ENCODE measurements at places on chromosomes 6 and 20. TPM values are rescaled to one million over a fixed set of nuclear protein-coding genes. Genes with fewer than 3 reads are reported as not detected.
A peak's percentile ranks its signal among the peaks of the same experiment; 100 is the strongest.

DNA sequence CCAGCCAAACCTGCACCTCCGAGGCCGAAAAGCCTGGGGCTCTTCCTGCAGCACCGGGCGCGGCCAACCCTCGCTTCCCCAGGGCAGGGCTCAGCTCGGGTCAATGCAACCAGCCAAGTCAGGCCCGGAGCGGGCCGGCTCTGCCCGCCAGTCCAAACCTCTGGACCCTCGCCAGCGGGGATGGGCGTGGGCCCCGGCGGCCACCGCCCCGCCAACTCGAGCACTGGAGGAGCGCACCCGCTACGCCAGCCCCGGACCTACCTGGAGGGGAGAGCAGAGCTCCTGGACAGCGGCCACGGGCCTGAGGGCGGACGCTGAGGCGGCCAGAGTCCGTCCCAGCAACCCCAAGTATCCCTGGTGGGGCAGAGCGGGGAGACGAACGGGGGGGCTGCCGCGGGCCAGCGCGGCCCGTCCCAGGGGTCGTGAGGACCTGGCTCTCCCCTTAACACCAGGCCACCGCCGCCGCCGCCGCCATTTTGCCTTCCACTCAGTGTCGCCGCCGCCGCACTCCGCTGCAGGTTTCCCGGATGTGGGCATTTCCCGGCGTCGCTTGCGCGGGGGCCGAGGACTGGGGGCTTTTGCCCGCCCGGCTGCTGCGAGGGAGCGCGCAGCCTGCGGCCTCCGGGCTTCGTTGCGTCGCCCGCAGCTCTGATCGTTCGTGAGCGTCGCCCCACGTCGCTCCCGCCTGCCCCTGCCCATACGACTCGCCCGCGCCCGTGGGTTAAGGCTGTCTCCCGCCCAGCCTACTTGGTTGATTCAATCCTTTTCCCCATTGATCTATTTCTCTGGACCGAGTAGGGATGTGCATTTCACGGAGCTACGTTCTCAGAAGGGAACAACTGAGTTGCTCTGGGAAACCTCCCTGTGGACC, at the start of gene LATS1:
Gene LATS1, minus strand, starts transcription at position 514 of the 871 bp plus-strand sequence. CDS start 15,975 bp downstream, outside the sequence.
- no peaks in the 10 kb centered on the region for H3K27me3 ChIP-seq
- DNase-seq: peak; percentile 92
- 0 out of 2 replicates have a peak, but pooled peaks cover 2% of the 10 kb centered on the region for H3K4me1 ChIP-seq
- H3K36me3 ChIP-seq: no peaks in the 10 kb centered on the region

DNA sequence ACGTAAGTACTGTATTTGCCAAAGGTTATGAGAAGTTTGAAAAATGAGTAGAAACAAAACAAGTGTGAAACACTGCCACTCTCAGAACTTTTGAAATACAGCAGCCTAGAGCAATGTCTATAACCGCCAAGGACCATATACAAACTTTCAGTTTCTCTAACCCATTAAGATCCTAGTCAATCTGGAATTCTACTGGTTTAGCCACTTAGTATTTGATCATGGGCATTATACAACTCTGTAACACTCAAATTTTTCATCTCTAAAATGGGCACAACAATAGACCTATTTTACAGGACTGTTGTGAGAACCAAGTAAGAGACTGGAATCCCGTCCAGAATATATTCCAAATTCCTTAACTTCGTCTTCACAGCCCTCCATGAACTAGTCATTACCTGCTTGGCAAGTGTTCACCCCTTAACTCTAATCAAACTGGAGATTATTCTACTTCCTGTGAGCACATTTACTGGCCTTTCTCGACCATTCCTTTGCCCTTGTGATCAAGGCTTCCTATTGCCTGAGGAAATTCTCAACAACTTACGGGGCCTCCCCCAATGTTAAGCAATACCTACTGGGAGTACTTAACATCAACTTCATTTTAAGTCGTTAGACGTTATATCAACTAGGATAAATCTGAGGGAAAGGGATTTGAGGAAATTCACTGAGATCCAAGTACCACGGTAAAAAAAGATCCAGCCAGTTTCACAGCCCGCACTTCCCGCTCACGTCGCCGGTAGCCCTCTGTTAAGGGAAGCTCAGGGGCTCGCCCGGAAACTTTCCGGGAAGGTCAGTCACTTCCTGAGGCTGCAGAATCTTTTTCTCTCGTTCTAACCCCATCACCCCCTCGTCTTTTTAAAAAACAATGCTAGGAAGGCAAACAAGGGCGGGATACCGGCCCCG, 1.1 kb downstream of the EIF2S2 start:
- peaks cover 12% of the 10 kb centered on the region for H3K36me3 ChIP-seq
- peak; percentile 47 for DNase-seq
- peaks cover 6% of the 10 kb centered on the region for H3K4me1 ChIP-seq
- H3K4me3 ChIP-seq: peak overlapping the region; percentile 85

- no peak overlapping the region for H3K4me3 ChIP-seq
- H3K27ac ChIP-seq: no peak overlapping the region
- H3K27me3 ChIP-seq: no peaks in the 10 kb centered on the region
- no peak for DNase-seq
- H3K4me1 ChIP-seq: peaks cover 18% of the 10 kb centered on the region
- no peaks in the 10 kb centered on the region for H3K36me3 ChIP-seq
Observed at GRCh38 chr6:166499350-166500163, 86.9 kb downstream of the RAMACL start.

GRCh38 chr20:37627060-37627766, 66.6 kb upstream of the CTNNBL1 start:
- no peaks in the 10 kb centered on the region for H3K36me3 ChIP-seq
- peak; percentile 93 for DNase-seq
- H3K4me3 ChIP-seq: no peak overlapping the region
- no peak overlapping the region for H3K27ac ChIP-seq

DNA sequence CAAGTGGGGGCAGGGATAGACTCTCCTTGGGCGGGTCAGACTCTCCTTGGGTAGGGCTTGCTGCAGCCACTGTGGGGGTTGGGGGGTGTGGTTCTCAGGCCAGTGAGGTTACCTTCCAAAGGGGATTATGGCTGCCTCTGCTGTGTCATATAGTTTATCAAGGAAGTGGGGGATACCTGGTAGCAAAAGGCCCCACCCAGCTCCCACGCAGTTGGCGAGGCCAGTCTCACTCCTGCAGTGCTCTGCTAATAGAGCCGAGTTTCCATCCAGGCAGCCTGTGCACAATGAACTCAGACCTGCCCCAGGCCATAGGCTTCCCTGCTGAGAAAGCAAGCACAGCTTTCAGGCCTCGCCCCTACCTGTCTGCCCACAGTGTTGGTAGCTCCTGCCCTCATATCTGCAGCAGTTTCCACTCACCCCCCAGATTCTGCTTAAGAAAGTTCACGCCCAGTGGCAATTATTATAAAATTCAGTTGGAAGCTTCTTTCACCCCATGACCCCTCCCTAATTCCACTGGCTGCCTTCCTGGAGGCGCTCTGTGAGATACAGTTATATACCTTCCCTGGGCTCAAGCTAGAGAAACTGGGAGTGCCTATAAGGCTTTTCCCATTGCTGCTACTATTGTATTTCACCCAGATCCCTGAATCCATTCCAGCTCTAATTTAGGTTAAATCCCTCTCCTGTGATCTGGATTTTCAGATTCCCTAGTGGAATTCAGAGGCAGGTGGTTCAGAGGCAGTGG, 56.1 kb downstream of the HDDC2 start:
- H3K4me3 ChIP-seq: no peak overlapping the region
- H3K4me1 ChIP-seq: no peaks in the 10 kb centered on the region
- no peaks in the 10 kb centered on the region for H3K36me3 ChIP-seq

- no peak for DNase-seq
- H3K36me3 ChIP-seq: peaks cover 20% of the 10 kb centered on the region
- no peak overlapping the region for H3K4me3 ChIP-seq
- no peak overlapping the region for H3K27ac ChIP-seq
Observed at GRCh38 chr6:8084586-8084985, 17.8 kb downstream of the EEF1E1 start.

DNA sequence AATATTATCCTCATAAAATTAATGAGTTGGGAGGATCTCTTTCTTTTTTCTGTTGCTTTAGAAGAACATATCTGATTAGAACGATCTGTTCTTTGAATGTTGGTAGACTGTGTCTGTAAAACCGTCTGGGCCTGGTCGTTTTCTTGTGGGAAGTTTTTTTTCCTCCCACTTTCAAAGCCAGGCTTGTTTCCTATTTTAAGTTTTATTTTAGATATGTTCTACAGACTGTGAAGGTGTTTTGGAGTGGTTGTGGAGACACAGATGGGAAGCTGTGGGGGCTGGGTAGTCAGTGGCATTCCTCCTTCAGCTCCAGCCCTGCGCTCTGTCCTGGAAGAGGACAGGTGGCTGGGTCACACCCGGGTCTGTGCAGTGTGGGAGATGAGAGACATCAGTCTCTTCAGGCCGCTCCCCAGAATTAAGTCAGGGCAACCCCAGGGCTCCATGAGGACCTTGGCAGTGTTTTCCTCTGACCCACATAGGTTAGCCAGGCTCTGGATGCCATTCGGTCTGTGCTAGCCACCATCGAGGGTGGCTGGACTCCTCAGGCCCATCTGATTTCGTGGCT, 92.0 kb upstream of the SCP2D1 start:
- H3K27ac ChIP-seq: no peak overlapping the region
- H3K27me3 ChIP-seq: no peaks in the 10 kb centered on the region
- H3K4me1 ChIP-seq: 0 out of 2 replicates have a peak, but pooled peaks cover 5% of the 10 kb centered on the region
- no peak overlapping the region for H3K4me3 ChIP-seq

GRCh38 chr6:9224539-9224938, 789.2 kb upstream of the SLC35B3 start:
- no peaks in the 10 kb centered on the region for H3K4me1 ChIP-seq
- H3K36me3 ChIP-seq: no peaks in the 10 kb centered on the region
- no peak for DNase-seq
- no peak overlapping the region for H3K4me3 ChIP-seq

- H3K27ac ChIP-seq: no peak overlapping the region
- no peaks in the 10 kb centered on the region for H3K4me1 ChIP-seq
- H3K27me3 ChIP-seq: no peaks in the 10 kb centered on the region
- H3K4me3 ChIP-seq: no peak overlapping the region
- no peak for DNase-seq
Observed at GRCh38 chr6:77502981-77503380, 39.7 kb upstream of the HTR1B start.

DNA sequence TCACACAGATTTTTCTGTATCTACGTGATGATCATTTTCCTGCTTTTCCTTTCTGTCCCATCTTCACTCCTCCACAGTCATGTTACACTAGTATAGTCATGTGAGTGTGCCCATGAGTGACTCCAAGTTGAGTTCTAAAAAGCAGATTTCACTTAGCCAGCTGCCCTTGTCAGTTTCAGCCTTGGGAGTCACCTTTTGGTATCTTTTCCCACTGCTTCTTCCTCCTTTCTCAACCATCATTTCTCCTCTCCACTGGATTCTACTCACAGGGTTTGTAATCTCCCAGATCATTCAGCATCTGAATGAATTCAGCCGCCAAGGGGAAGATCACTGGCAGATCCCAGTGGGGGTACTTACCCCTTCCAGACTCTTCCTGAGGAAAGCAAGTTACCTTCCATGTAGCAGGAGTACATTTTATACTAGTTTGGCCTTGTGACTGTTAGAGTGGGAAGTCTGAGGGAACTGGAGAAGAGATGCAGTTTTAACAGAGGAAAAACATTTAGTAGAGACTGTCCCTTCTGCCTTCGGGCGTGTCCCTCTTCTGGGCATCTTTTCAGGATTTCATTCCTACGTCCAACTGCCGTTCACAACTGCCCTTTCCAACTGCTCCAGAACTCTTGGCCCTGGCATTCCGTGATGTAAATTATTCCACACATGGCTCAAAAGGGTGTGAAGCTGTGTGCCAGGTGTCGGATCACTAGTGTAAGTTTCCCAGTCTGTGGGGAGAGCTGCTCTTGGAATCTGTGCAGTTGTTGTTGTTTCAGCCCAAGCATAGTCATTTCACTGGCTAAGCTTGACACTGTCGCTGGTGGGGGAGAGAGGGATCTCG, 38.9 kb downstream of the BICRAL start:
- H3K27ac ChIP-seq: peak overlapping the region; percentile 58
- H3K27me3 ChIP-seq: no peaks in the 10 kb centered on the region
- peaks cover 17% of the 10 kb centered on the region for H3K4me1 ChIP-seq

- no peaks in the 10 kb centered on the region for H3K36me3 ChIP-seq
- H3K27ac ChIP-seq: no peak overlapping the region
- no peak overlapping the region for H3K4me3 ChIP-seq
- no peak for DNase-seq
- no peaks in the 10 kb centered on the region for H3K4me1 ChIP-seq
- no peaks in the 10 kb centered on the region for H3K27me3 ChIP-seq
Observed at GRCh38 chr6:134217105-134217797, 100.7 kb downstream of the SGK1 start.

- no peak overlapping the region for H3K4me3 ChIP-seq
- no peak for DNase-seq
- no peaks in the 10 kb centered on the region for H3K4me1 ChIP-seq
- no peaks in the 10 kb centered on the region for H3K36me3 ChIP-seq
- H3K27me3 ChIP-seq: no peaks in the 10 kb centered on the region
- no peak overlapping the region for H3K27ac ChIP-seq
Observed at GRCh38 chr20:15031546-15032351, 694.3 kb upstream of the FLRT3 start.

- DNase-seq: no peak
- H3K4me3 ChIP-seq: no peak overlapping the region
- no peaks in the 10 kb centered on the region for H3K27me3 ChIP-seq
- no peaks in the 10 kb centered on the region for H3K36me3 ChIP-seq
- no peak overlapping the region for H3K27ac ChIP-seq
Observed at GRCh38 chr6:154951345-154952200, 43.5 kb upstream of the TIAM2 start.

- H3K4me1 ChIP-seq: peaks cover 18% of the 10 kb centered on the region
- no peaks in the 10 kb centered on the region for H3K36me3 ChIP-seq
- H3K27me3 ChIP-seq: no peaks in the 10 kb centered on the region
- DNase-seq: no peak
- no peak overlapping the region for H3K4me3 ChIP-seq
Observed at GRCh38 chr6:3328145-3328544, 69.4 kb downstream of the PSMG4 start.

DNA sequence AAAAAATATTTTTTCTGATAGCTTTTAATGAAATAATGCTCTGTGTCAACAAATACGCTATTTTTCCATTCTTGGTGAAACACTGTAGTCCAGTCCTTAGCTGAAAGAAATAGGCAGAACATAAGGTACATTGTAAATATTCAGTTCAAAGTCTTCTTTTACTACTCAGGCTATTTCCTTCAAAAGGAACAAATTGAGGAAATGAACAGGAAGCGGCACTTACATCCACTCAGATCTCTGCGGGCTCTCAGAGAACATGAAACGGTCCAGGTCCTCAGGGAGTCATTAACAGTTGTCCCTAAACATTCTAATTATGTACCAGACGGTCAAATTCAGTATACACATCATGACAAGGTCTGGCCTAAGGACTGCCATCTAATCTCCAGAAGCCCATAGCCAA, 212.6 kb downstream of the KIF16B start:
- H3K36me3 ChIP-seq: no peaks in the 10 kb centered on the region
- H3K27me3 ChIP-seq: peaks cover 7% of the 10 kb centered on the region

Gene STMND1
- total RNA-seq: not detected

Gene CGA
- total RNA-seq: 0.20 TPM

Gene ADGB
- total RNA-seq: 0.43 TPM

Gene MICA
- 6.8 TPM for total RNA-seq

Gene TBXT
- total RNA-seq: not detected

Gene DEFB132
- total RNA-seq: not detected

Gene LPA
- not detected for total RNA-seq

Gene TTLL9
- total RNA-seq: 0.05 TPM

Gene CRISP3
- total RNA-seq: not detected

Gene KIAA1755
- 1.4 TPM for total RNA-seq

Gene PSORS1C1
- total RNA-seq: 0.48 TPM

Data from SJCRH30 (cell line).